A549 treated with CORT108297 at 1 μM for 4 hours (cell line): ENCODE measurements at places on chromosomes 5 and 9. TPM values are rescaled to one million over a fixed set of nuclear protein-coding genes. Genes with fewer than 3 reads are reported as not detected.

Gene CCL28
- 0.08 to 0.23 TPM (median 0.15 TPM) in 5 replicates for total RNA-seq

Gene FOXD4L5
- total RNA-seq, result 0.03 to 0.07 TPM (median 0.04 TPM) in 3 of 5 replicates, not detected in the others

Gene ENC1
- total RNA-seq, result 8.9 to 12.0 TPM (median 9.8 TPM) in 5 replicates

Gene ROR2
- 0.83 to 2.0 TPM (median 1.8 TPM) in 5 replicates for total RNA-seq

Gene TAL2
- total RNA-seq, result 0.15 to 0.31 TPM (median 0.25 TPM) in 5 replicates
